ENCODE measurements at places on chromosomes 11 and 22. TPM values are rescaled to one million over a fixed set of nuclear protein-coding genes. Genes with fewer than 3 reads are reported as not detected.
A peak's percentile ranks its signal among the peaks of the same experiment; 100 is the strongest.

Gene NXPE4
- not detected for total RNA-seq

GRCh38 chr11:92053216-92053615, 171.4 kb upstream of the FAT3 start:
- no peak for DNase-seq

Gene FREY1
- 0.24 TPM for total RNA-seq

DNA sequence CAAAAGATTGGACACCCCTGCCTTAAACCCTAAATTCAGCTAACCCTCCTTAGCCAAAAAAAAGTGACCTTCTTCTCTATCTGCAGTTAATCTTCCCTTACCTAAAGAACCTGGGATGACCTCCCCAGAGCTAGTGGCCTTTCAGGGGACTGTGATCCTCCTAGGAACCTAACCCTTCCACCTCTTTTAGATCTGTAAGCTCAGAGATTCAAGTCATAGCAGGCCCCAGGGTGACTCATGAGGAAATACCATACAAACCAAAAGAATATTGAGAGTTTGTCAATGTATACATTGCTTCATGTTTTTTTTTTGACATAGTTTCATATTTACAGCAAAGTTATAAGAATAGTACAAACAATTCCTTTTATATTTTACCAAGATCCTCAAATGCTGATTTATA, 38.3 kb upstream of the CXCR5 start:
- no peak for DNase-seq

DNA sequence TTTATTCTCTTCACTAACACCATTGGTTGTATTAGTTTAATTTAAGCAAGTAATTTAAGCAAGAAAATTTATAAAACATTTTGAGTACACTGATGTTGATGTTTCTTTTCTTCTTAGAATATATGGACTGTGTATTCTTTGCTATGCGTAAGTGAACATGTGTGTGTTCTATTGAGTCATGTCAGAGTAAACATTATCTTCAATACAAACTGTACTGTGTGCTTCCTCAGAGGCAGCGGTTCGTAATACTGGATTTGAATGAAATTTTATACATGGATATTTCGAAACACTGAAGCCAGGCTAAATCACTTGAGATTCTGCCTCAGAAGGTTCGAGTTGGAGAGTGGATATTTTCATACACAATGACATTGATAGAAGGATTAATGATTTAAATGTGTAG, 452.6 kb downstream of the LUZP2 start:
- no peak for DNase-seq

- DNase-seq: no peak
These were observed 23.1 kb upstream of the GNAZ start for GRCh38 chr22:23047265-23047664.

GRCh38 chr11:76795290-76795935, 12.3 kb downstream of the TSKU start:
- DNase-seq: no peak

DNA sequence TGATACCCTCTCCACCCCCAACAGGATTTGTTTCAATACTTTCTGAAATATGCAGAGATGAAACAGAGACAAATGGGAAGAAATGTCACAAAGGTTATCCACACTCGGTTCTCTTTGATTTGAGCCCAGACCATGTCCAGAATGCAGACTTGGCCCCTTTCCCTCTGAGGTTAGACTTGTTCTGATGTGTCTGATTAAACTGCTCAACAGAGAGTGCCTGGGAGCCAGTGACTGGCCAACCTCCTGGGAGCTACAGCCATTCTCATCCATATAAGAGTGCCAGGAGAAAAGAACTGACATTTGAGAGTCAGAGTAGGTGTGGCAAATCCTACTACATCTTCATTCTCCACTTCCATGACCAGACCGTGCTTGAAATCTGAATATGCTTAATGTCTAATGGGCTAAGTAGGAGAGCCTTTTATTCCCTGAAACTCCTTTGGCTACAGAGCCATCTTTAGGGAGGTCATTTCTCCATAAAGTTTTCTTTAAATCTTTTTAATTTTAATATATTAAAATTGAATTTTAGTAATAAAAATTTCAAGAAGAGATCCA, 201.4 kb downstream of the BLID start:
- no peak for DNase-seq

DNA sequence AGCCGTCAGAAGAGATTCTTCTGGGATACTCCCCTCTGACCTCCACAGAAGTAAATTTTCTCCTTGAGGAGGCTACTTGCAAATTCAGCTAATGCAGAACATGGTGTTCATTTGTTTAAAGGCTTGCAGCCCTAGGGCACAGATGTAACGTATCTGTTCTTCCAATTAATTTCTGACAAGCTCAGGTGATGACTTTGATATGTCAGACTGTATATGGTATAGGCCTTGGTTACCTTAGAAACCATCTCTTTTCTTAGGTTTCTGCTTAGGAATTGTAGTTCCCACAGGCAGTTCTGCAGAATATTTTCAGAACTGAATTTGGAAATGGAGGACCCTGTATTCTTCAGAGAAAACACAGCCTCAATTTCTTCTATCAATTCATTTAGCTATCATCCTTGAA, 117.1 kb downstream of the DDX10 start:
- DNase-seq: no peak

DNA sequence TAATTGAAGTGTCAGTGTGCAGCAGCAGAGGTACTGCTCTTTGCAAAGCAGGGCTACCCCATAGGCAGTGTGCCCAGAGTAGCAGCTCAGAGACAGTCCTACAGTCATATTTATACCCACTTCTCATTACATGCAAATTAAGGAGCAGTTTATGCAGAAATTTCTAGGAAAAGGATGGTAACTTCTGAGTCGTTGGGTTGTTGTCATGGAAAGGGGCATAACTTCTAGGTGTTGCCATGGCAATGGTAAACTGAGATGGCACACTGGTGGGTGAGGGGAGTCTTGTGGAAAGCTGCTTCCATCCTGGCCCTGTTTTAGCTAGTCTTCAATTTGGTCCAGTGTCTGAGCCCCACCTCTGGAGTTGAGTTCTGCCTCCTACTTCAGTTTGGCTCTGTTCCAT, 77.4 kb downstream of the MN1 start:
- no peak for DNase-seq

DNA sequence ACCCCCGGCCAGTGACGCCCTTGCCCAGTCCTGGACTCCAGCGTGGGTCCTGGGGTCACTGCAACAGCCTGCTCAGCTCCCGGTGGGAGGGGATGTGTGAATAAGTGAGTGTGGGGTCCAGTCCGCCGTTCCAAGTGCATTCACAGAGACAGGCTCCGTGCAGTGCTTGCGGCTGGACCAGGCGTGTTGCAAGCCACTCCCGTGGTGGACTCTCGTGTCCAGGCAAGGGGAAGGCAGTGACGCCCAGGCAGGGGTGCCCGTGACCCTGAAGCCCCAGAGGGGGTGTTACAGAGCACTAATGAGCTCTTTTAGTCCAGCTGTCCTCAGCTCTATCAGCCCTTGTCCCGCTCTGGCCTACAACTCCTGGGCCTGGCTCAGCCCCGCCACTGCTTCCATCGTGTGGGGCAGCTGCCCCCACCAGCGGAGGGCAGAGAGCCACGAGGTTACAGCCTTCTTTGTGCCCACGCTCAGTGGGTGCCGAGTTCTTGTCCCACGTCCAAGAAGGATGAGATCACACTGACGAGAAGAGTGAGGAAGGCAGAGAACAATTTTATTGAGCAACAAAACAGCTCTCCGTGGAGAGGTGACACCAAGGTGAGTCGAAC, 1807.5 kb downstream of the LRRC4C start:
- DNase-seq: no peak

DNA sequence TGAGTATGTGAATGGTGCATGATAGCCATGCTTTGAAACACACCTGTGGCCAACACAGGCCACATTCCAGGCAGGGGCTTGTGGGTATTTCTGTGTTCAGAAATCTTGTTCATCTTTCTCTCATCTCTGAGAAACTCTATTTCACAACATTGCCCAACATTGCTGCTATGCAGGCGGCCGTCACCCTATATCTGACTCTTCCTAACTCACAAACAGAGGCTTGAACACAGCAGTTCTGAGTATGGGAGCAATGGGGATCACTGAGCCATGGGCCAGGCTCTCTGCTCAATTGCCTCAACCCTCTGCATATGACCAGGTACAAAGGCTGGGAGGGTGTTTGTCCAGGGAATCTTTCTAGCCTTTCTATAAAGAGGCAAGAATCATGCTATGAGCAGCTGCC, 259.9 kb downstream of the BUD13 start:
- no peak for DNase-seq

DNA sequence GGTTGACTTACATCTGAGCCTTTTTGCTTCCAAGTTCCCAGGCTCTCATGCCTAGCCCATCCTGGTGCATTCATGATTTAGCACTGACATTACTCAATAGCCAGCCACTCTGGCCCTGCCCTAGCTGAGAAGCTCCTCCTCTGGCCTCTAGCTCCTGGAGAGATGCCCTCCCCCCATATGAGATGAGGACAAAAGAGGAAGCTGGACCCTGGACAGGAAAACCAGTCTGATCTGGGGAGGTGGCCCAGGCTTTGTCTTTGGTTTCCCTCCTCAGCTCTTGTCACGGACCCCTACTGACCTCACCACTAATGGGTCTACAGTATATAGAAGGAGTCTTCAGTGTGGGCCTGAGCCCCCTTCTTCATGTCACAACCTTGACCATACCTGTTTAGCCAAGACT, 3.0 kb downstream of the RHOG start:
- no peak for DNase-seq

DNA sequence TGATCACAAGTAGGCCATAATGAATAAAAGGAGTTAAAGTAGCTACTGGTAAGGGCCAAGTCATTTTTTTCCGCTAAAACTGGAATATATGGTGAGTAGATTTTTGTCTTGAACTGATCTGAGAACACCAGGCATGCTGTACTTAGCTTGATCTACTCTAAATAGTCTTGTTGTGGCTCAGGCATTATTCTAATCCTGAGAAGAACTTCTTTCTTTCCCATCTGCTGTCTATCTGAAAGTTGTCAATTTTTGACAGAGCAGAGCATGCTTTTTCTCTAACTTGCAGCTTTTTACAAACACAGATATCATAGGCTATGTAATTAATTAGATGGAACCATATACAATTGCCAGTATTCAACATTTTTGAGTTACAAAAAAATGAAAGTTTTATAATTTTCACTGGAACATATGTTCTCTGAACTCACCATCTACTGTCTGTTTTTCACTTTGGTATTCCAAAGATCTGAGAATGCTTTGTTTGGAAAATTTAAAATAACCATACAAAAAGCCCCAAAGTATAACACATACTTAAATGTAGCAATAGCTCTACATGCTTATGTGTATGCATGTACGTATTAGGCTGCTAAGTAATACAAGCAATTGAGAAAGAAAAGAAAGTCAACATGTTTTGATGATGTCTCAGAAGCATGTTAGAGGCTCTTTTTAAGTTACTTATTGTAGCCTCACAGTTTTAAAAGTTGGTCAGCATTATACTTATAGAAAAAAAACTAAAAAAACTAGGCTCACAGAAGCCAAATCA, 542.7 kb upstream of the LUZP2 start:
- no peak for DNase-seq

GRCh38 chr11:130645843-130646197, 197.4 kb downstream of the ADAMTS15 start:
- no peak for DNase-seq

- no peak for DNase-seq
These were observed 10.0 kb downstream of the CARD10 start for GRCh38 chr22:37509059-37509860.

Gene DUSP8
- total RNA-seq: 2.9 TPM

Gene DNAJB7
- total RNA-seq: not detected

- DNase-seq: no peak
These were observed 6.1 kb downstream of the TUBGCP6 start for GRCh38 chr22:50238755-50239154.

DNA sequence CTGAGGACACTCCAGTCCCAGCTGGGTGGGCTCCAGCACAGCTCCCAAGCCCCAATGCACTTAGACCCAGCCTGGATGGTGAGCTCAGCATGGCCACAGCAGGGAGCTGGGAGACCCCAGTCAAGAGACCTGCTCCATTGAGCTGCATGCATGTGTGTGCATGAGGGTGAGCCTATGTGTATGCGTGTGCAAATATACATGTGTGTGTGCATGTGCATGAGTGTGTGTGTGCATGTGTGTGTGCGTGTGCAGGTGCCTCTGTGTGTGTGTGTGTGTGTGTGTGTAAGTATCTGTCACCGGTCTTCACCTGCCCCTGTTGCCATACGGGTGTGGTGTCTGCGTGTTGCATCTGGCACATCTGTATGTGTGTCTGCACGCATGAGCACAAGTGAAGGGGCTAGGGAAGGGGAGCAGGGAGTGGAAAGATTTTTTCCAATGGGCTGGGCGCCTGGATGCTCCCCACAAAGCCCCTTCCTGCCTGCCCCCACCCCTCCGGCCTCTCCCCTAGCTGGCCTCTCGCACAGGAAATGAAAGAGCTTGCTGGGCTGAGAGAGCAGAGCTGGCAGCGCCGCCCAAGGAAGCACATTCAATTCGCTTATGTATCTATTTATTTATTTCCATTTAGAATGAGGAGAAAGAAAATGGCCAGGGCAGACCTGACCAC, 4.1 kb downstream of the TSPAN32 start:
- peak; percentile 64 for DNase-seq

Gene USP28
- total RNA-seq: 15.9 TPM

- peak; percentile 55 for DNase-seq
These were observed 26.1 kb downstream of the PTPRJ start for GRCh38 chr11:48006301-48006992.

GRCh38 chr22:34067031-34067430, 146.8 kb upstream of the LARGE1 start:
- DNase-seq: no peak

Gene KDM4D
- 0.26 TPM for total RNA-seq

- DNase-seq: peak; percentile 10
These were observed 4.7 kb upstream of the RANBP1 start for GRCh38 chr22:20111045-20111688.

Gene VSIG2
- total RNA-seq: not detected

Gene KIAA0930
- 92.5 TPM for total RNA-seq

Gene TRIOBP
- total RNA-seq: 41.4 TPM

- peak; percentile 93 for DNase-seq
These were observed 5.5 kb downstream of the CATSPER1 start for GRCh38 chr11:66020618-66021357.

Gene RIC3
- 1.1 TPM for total RNA-seq

Gene HOATZ
- total RNA-seq: not detected

GRCh38 chr11:120599816-120600420, 88.4 kb downstream of the GRIK4 start:
- no peak for DNase-seq
